ENCODE measurements at places on chromosomes 3 and 15.

GRCh38 chr3:182947888-182948287, 32.5 kb downstream of the DCUN1D1 start:
- DNase-seq, result no peak

- DNase-seq, result no peak
Observed at GRCh38 chr15:69857250-69857649, 240.5 kb downstream of the TLE3 start.

DNA sequence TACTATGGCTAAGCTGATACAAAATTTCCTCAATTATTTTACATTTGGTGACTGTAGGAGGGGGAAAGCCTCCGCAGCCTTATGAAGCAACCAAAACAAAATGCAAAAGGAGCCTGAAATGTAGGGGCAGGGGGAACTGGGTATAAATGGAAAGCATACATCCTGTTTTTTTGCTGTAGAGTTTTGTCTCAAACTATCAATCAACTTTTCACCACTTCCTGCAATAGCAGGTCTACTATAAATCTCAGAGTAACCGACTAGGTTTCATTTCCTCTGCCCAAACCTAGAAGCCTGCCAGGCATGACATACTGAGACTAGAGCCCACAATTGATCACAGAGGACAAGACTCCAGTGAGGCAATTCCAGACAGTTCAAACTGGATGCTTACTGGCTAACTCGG, 91.3 kb downstream of the SHQ1 start:
- DNase-seq, result peak; percentile 48

DNA sequence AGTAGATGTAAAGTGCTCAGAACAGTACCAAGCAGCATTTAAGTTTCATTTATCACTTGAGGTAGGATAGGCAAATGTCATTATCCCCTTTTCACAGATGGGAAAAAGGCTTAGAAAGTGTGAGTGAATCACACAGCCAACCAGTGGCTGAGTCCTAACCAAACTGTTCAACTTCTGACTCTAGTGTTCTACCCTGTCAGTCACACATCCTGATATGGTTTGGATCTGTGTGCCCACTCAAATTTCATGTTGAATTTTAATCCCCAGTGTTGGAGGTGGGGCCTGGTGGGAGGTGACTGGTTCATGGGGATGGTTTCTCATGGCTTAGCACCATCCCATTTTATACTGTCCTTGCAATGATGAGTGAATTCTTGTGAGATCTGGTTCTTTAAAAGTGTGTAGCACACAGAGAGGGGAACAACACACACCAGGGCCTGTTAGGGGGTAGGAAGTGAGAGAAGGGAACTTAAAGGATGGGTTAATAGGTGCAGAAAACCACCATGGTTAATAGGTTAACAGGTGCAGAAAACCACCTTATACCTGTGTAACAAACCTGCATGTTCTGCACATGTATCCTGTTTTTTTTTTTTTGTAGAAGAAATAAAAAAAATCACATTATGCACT, 304.7 kb downstream of the SUCLG2 start:
- no peak for DNase-seq

DNA sequence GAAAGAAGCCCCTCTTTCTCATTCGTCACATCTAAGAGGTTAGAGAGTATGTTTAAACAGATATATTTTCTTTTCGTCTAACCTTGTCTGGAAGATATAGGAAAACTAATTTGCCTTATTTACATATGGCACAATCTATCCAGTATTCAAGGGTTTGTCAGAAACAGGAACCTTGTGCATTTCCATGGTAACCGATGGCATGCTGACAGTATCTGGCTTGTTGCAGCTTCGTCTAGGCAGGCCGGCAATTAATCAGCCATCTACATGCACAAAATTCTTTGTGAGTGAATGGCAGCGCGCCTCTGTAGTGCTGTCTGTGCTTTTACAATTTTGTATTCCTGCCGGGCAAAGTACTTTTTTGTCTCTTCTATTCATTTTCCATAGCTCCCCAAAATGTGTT, 294.0 kb upstream of the SOX2 start:
- no peak for DNase-seq

DNA sequence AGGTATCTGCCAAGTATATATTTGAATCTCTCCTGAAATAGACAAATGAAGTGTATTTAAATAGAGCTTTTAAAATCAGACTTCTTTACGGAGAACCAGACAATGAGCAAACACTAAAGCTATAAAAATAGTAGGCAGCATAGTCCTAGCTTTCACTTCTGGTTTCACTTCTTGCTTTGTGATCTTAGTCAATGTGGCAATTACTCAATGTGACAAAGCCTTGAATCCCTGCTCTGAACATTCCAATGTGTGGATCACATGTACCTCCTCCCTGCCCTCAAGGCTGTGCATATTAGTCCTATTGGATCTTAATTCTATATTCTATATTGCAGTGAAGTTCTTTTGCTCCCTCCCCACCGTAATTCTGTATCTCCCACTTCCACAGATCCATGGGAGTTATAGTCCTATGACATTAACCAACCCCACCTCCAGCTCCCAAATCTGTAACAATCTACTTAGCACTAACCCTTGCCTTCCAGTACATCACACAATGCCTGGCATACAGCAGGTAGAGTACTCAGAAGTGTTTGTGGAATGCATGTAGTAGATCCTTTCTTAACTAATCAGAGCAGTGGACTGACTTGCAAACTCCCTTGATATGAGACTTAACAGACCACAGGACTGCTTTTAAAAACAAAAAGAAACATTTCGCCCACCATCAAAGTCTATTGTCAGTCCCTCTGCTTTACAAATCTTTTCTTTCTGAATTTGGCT, 24.3 kb upstream of the CP start:
- DNase-seq, result peak; percentile 12

DNA sequence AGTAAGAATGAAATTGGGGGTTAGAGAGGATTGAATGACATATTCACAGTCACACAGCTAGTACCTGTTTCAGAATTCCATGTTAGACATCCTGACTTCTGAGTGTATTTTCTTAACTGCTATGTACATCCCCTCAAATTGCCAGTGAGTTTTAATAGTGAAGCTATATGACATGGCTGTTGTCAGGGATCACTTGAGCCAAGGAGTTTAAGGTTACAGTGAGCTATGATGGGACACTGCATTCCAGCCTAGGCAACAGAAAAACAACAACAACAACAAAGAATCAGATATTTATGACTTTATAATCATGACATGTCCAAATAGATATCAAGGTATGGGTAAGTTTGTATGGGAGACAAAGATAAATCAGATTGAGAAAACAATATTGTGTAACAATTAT, 16.6 kb downstream of the PARP15 start:
- DNase-seq, result no peak

- no peak for DNase-seq
Observed at GRCh38 chr3:177878192-177878591, 658.0 kb upstream of the KCNMB2 start.

- no peak for DNase-seq
Observed at GRCh38 chr3:3664935-3665334, 134.3 kb upstream of the LRRN1 start.

DNA sequence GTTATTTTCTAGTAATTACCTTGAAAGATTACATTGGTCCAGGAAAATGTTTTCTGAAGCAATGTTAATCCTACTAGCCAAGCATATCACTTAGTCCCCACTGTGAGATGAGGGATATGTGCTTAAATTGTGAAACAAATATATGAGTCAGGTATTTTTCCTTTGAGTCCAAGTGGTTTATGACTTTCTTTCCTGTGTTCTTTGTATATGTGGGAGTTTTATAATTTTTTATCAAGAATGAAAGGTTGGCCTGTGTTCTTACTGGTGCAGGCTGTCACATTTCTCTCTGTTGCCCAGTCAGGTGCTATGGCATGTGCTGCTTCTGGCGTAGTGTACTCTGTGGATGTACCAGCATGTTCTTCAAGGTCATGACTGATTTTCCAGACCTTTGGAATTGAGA, 147.4 kb downstream of the CMSS1 start:
- DNase-seq, result peak; percentile 75
